Urinary bladder (tissue), 4 donors: ENCODE measurements at places on chromosomes 6 and 20. TPM values are rescaled to one million over a fixed set of nuclear protein-coding genes. Genes with fewer than 3 reads are reported as not detected.

GRCh38 chr6:562052-562676 is 94.7 kb downstream of the HUS1B start:
- DNase-seq = no peak

GRCh38 chr6:167695831-167696230 is 130.9 kb upstream of the AFDN start:
- no peak for DNase-seq

DNA sequence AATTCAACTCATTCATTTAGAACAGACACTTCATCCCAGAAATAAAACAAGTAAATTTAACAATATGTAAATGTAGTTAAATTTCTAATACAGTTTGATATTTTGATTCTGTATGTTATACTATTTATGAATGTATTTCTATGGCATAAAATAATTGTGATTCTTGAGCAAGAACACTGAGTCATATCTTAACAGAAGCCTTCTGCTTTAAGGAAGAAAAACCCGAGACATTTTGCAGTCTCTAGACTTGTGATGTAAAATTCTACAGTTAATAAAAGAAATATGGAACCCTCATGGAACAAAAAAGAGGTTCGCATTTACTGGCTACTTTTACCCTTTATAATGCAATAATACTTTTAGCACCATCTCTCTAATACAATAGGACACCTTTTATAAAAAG is 47.9 kb upstream of the SCML4 start:
- DNase-seq = no peak

- DNase-seq = peak; percentile 5
These were observed 171.7 kb downstream of the WDR27 start for GRCh38 chr6:169529931-169530751.

HEY2 gene
- 3.0 TPM for polyA plus RNA-seq

DNA sequence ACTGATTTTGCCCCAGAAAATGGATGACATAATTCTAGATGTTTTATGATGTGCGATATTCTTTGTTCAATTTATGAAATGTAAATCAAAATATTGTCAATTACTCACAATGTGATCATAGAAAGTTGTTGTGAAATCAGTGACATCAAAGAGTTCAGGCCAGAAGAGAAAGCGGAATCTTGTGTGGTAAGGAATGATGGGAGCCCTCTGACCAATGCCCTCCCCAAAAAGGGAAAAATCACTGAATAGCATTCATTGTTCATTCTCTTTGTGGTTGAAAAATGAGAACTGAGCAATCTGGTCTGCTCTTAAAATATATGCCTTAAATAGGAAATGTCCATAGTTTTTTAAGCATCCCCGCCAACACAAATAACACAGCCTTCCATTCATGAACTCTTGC is 247.1 kb upstream of the GRIK2 start:
- DNase-seq = no peak

SNAP25 gene
- polyA plus RNA-seq = 1.6 TPM

C6orf47 gene
- 29.7 TPM for polyA plus RNA-seq

GRCh38 chr6:89311853-89312531 is 3.1 kb downstream of the GABRR2 start:
- peak; percentile 29 for DNase-seq

DNA sequence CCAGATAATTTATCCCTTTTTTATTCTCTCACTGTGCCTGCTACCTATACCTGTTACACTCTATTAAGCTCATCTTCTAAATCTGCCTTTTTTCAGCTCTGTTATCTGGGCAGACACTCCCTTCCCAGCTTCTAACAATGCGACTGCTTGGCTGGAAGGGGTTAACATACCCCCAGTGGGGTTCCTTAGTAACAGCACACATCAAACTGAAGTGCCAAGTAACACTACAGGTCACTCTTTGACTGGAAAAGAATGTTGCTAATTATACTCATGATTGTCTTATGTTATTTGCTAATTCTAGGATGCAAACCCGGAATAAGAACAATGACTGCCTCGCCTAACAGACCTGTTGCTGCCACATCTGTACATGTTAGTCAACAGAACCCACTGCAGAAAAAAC is 203.5 kb downstream of the EPM2A start:
- no peak for DNase-seq

GRCh38 chr20:51335329-51335841 is 207.1 kb downstream of the NFATC2 start:
- no peak for DNase-seq

DNA sequence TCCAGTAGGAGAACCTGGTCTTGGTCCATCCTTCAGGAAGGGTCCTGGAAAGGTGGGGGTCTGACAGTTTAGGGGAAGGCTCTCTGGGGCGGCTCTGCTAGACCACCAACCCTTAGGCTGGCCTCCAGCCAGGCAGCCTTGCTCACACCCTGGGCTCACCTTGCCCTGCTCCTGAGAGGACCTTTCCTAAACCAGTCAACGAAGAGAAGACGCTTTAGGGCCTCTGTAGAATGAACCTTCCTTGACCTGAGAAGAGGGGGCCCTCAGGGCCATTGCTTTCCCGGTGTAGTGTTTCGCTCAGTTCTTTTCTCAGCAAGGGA is 1.1 kb downstream of the CDC25B start:
- DNase-seq = no peak
